ENCODE measurements at places on chromosomes 6 and 20. TPM values are rescaled to one million over a fixed set of nuclear protein-coding genes. Genes with fewer than 3 reads are reported as not detected.

PCSK2 gene
- not detected for total RNA-seq

ACTL10 gene
- 3.4 TPM for total RNA-seq

CRYBG1 gene
- 30.9 TPM for total RNA-seq

BEND3 gene
- total RNA-seq: 0.96 TPM

ZBTB46 gene
- 18.7 TPM for total RNA-seq

PPP1R16B gene
- total RNA-seq: 10.8 TPM

HDGFL1 gene
- total RNA-seq: not detected

NOX3 gene
- not detected for total RNA-seq

SOBP gene
- 7.0 TPM for total RNA-seq

SLC16A10 gene
- total RNA-seq: 1.8 TPM

- H3K4me1 ChIP-seq: no peaks in the 10 kb centered on the region
- H3K27me3 ChIP-seq: no peaks in the 10 kb centered on the region
- no peaks in the 10 kb centered on the region for H3K36me3 ChIP-seq
- H3K27ac ChIP-seq: no peak overlapping the region
- no peak overlapping the region for H3K4me3 ChIP-seq
- DNase-seq: no peak
These were observed 27.9 kb upstream of the BMP6 start for GRCh38 chr6:7697820-7698623.

DNA sequence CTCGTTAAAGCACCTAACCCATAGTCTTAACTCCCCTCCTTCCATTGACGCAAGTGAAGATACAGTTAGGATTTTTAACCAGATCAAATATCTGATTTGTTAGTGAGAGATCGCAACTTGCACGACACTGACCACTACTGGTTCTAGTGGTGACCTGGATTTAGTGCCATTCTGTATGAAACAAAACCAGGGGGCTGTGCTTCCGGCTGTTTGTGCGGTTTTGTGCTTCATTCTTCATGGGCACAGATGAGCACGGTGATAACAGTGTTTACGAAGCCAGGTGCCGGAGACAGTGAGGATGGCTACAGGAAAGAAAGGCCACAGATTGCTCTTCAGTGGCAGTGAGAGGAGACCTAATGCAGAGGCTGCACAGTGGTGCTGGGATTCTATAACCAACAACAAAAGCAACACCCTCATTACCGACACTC lies 75.5 kb downstream of the NOL4L start:
- H3K27me3 ChIP-seq: no peaks in the 10 kb centered on the region
- no peak overlapping the region for H3K27ac ChIP-seq
- DNase-seq: peak; percentile 50
- no peaks in the 10 kb centered on the region for H3K4me1 ChIP-seq

DNA sequence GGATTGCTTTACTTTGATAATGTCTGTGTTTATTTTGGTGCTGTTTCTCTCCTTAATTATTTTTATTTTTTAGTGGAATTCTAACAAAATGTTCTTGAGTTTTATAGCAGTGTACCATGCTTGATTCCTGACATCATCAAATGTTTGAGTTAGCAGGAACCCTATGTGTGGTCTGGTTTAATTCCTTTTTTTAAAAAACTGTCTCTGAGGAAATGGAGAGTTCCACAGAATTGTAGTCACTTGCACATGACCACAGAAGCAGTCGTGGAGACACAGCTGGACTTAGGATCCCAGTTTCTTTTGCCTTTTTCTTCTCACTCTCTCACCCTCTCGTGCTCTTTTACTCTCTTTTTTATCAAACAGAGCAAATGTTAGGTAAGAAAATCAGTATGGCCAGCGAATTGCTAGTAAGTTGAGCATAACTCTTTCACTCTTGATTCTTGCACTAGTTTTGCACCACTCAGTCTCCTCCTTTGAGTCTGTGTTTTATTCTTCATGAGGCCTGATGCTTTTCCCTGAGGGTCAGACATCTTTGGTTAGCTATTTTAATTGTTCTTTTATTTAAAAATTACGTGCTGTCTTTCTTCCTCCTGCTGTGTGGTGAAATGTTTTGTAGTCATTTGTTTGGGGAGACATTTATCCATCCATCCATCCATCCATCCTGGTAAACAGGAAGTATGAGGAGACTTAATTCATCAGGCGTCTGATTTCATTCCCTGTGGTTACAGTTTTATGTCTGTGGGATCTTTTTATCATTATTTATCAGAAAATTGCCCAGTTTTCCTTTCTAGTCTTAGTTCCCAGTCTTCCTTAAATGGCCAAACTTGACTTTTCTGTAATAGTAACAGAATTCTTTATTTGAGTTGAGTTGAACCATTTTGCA lies 83.0 kb downstream of the SCAF8 start:
- H3K4me3 ChIP-seq: no peak overlapping the region
- H3K27me3 ChIP-seq: no peaks in the 10 kb centered on the region
- peaks cover 4% of the 10 kb centered on the region for H3K36me3 ChIP-seq

GRCh38 chr6:1479095-1479494 lies 89.7 kb downstream of the FOXF2 start:
- no peak overlapping the region for H3K27ac ChIP-seq
- H3K27me3 ChIP-seq: no peaks in the 10 kb centered on the region
- no peaks in the 10 kb centered on the region for H3K4me1 ChIP-seq
- DNase-seq: no peak
- no peaks in the 10 kb centered on the region for H3K36me3 ChIP-seq
- H3K4me3 ChIP-seq: no peak overlapping the region

DNA sequence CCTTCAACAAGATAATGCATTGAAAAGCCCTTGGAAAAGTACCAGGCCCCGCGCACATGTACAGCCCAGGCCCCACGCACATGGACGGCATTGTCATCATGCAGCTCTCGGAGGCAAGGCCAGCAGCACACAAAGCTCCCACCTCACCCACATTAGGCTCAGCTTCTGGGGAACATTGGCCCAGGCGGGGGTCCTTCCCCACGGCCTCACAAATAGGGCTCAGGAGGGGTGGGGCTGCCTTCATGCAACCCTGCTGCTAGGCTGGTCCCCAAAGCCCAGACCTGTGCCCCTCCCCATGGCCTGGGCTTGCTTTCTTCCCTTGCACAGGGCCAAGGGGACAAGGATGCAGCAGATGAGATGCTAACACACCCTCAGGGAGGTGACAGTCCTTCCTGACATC lies 26.7 kb downstream of the NPEPL1 start:
- peaks cover 7% of the 10 kb centered on the region for H3K27me3 ChIP-seq
- peak; percentile 46 for DNase-seq
- no peaks in the 10 kb centered on the region for H3K36me3 ChIP-seq

GRCh38 chr20:32681175-32682084 lies 7.7 kb upstream of the C20orf203 start:
- H3K36me3 ChIP-seq: no peaks in the 10 kb centered on the region
- H3K4me1 ChIP-seq: no peaks in the 10 kb centered on the region
- peak overlapping the region; percentile 10 for H3K27ac ChIP-seq
- DNase-seq: no peak
- H3K4me3 ChIP-seq: peak overlapping the region; percentile 15

DNA sequence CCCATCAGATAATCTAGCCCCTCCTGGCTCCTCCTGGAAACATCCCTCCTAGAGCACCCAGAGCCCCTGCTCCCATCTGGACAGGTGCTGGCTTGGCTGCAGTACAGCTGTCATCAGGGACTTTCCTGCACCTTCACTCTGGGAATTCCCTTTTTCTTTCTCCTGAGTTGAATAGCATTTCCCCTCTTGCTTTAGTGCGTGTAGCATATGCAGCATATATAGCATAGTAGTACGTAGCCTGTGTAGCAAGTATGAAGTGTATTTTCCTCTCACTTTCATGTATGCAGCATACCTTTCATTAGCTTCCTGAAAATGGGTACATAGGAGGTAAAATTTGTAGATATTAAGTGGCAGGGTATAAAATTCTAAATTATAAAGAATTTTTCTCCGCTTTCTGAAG lies 352.9 kb downstream of the ESR1 start:
- no peaks in the 10 kb centered on the region for H3K27me3 ChIP-seq
- DNase-seq: no peak
- no peaks in the 10 kb centered on the region for H3K4me1 ChIP-seq
- no peaks in the 10 kb centered on the region for H3K36me3 ChIP-seq

DNA sequence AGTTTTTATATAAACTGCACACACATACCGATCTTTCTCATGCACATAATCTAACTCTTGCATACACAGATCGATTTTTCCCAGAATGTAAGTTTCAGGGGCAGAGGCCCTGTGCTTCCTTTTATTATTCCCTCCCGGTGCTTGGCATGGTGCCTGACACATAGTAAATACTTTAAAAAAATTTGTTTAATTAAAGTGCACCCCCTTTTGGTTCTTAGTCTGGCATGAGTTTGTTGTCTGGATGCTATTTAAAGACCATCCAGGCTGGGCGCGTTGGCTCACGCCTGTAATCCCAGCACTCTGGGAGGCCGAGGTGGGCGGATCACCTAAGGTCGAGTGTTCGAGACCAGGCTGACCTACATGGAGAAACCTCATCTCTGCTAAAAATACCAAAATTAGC lies 5.4 kb upstream of the DEK start:
- no peaks in the 10 kb centered on the region for H3K27me3 ChIP-seq
- no peak overlapping the region for H3K4me3 ChIP-seq
- no peak for DNase-seq
- no peaks in the 10 kb centered on the region for H3K4me1 ChIP-seq
- H3K27ac ChIP-seq: no peak overlapping the region

DNA sequence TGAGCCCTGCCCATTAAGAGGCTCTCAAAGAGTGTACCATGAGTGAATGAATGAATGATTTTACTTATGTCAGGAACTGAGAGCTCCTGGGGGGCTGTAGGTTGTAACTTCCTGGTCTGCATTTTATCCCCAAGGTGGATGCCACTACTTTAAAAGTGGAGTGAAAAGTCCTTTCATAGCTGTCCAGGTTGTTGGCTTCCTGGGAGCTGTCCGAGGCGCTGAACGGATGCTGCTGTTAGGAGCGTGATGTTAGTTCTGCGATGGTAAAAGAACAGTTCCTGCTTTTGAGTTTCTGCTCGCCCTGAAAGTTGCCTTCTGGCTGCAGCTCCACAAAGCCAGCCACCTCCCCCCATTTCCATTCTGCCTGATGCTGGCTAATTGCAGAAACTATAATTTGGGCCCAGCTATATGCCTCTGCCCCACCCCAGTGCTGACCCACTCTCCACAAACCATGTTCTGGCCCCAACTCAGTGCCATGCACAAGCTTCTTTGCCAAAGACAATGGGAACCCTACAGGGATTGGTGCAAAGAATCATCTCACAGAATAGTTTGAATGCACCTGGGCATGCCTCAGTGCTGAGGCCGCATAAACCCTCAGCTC lies 330.9 kb upstream of the CDH4 start:
- H3K27ac ChIP-seq: no peak overlapping the region
- H3K36me3 ChIP-seq: no peaks in the 10 kb centered on the region
- peaks cover 11% of the 10 kb centered on the region for H3K27me3 ChIP-seq

- no peaks in the 10 kb centered on the region for H3K4me1 ChIP-seq
- no peaks in the 10 kb centered on the region for H3K27me3 ChIP-seq
- H3K36me3 ChIP-seq: no peaks in the 10 kb centered on the region
- H3K4me3 ChIP-seq: no peak overlapping the region
- H3K27ac ChIP-seq: no peak overlapping the region
- DNase-seq: no peak
These were observed 33.3 kb downstream of the PDRG1 start for GRCh38 chr20:31918466-31919105.

GRCh38 chr6:10315034-10315433 lies 99.8 kb downstream of the TFAP2A start:
- peak overlapping the region; percentile 11 for H3K4me3 ChIP-seq
- no peaks in the 10 kb centered on the region for H3K27me3 ChIP-seq
- DNase-seq: no peak
- no peaks in the 10 kb centered on the region for H3K4me1 ChIP-seq

DNA sequence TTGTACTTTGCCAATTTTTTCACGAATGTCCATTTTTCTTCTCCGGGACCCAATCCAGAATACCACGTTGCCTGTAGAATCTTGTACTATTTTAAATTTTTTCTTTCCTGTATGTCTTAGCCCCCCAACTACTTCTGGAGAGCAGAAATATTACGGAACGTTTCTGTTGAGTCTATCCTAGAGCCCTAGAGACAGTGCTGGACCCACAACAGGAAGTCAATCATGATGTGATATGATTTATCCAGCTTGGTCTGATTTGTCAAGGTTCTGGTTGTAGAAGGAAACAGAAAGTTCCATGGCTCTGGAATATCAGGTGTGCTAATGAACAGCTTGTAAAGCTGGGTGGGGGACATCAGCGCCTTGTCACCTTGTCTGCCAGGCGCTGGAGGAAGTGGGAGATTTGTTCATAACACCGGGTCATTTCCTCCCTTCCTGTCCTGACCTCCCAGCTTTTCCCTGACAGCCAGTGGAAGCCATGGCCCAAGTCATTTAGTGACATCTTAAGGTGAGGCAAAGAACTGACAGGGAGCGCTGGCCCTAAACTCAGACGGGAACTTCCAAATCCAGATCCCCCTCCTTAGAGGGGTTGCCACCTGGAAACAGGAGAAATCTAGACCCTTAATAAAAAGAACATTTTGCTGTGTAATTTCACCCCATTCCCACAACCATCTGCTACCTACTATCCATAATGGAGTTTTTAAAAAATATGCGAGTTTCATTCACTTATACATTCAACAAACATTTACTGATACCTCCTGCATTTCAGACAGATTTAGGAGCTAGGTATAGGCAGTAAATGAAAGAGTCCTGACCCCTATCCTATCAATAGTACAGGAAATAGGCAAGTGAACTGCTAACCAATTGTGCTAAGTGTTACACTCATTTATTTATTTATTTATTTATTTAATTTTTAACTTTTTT lies 130.5 kb downstream of the ZFP64 start:
- H3K36me3 ChIP-seq: no peaks in the 10 kb centered on the region
- no peak for DNase-seq
- no peak overlapping the region for H3K27ac ChIP-seq
- no peak overlapping the region for H3K4me3 ChIP-seq
- H3K27me3 ChIP-seq: no peaks in the 10 kb centered on the region

DNA sequence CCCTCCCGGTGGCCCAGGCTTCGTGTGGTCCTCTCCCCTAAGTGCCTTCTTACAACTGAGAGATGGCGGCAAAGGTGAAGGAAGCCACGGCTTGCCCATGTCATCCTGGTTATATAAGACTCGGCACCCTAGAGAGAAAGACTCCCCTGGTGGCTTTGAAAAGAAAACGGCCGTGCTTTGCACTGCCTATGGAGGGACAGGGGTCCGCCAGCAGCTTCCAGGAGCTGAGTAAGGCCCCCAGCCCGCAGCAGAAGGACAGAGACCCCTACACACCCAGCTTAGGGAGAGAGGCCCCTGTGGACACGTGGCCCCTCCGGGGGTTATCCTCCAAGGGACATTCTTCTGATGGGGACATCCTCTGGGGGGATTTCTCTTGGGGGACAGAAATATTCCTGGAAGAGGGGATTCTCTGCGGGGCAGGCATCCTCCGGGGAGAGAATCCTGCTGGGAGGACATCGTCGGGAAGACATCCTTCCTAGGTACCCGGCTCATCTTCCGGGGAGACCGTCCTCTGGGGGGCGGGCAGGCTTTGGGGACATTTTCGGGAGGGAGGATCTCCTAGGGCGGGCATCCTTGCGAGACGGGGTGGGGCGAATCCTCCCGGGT lies 511 bp upstream of the OGFR start:
- peaks cover 12% of the 10 kb centered on the region for H3K4me1 ChIP-seq
- H3K27me3 ChIP-seq: no peaks in the 10 kb centered on the region
- no peak for DNase-seq
- H3K36me3 ChIP-seq: no peaks in the 10 kb centered on the region

GRCh38 chr6:27669295-27669623 lies 196.4 kb upstream of the ZNF184 start:
- H3K27ac ChIP-seq: no peak overlapping the region
- no peaks in the 10 kb centered on the region for H3K27me3 ChIP-seq
- no peaks in the 10 kb centered on the region for H3K36me3 ChIP-seq
- no peak for DNase-seq
- no peaks in the 10 kb centered on the region for H3K4me1 ChIP-seq
